ENCODE measurements at places on chromosomes 2 and 18. TPM values are rescaled to one million over a fixed set of nuclear protein-coding genes. Genes with fewer than 3 reads are reported as not detected.
A peak's percentile ranks its signal among the peaks of the same experiment; 100 is the strongest.

The LRATD1 gene
- polyA plus RNA-seq = 17.3 TPM

The SERTAD2 gene
- polyA plus RNA-seq = 24.5 TPM

The ICOS gene
- 0.15 TPM for polyA plus RNA-seq

The ZBTB7C gene
- 2.2 TPM for polyA plus RNA-seq

The DCDC2C gene
- 0.25 TPM for polyA plus RNA-seq

The ZAP70 gene
- 1.5 TPM for polyA plus RNA-seq

The PDE1A gene
- 16.1 TPM for polyA plus RNA-seq

The ANKRD53 gene
- 2.4 TPM for polyA plus RNA-seq

The MYO7B gene
- 1.2 TPM for polyA plus RNA-seq

The RAB27B gene
- 12.0 TPM for polyA plus RNA-seq

The LGALSL gene
- 118 TPM for polyA plus RNA-seq

The DQX1 gene
- polyA plus RNA-seq = 0.17 TPM

- DNase-seq = no peak
Observed at GRCh38 chr2:79271456-79271855, 111.9 kb upstream of the REG3A start.

GRCh38 chr2:230794497-230794896 is 70.2 kb upstream of the ITM2C start:
- no peak for DNase-seq

GRCh38 chr18:25831301-25831701 is 259.1 kb downstream of the SS18 start:
- DNase-seq = no peak

DNA sequence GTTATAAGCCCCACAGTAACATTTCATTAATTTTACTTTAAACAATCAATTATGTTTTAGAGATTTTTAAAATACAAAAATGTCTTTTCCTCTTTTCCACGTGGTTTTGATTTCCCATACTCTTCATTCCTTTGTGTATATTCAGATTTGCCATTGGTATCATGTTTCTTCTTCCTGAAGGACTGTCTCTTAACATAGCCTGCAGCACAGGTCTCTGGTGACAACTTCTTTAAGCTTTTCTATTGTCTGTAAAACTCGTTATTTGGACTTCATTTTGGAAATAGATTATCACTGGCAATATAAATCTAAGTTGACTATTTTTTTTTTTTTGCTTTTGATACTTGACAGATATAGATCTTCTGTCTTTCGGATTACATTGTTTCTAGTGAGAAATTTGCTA is 115.2 kb upstream of the KLHL29 start:
- no peak for DNase-seq

DNA sequence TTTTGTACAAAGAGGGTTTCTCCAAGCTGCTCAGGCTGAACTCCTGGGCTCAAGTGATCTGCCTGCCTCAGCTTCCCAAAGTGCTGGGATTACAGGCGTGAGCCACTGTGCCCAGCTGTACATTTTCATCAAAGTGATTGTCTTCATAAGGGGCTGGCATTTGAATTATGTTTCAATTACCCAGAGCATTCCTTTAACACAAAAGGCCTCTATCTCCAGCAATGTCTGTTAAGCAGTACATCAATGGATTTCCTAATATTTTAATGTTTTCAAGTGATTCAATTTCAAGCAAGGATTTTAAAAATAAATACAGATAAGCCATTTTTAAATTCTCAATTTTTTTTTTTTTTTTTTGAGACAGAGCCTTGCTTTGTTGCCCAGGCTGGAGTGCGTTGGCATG is 50.9 kb upstream of the AP1S3 start:
- DNase-seq = no peak

DNA sequence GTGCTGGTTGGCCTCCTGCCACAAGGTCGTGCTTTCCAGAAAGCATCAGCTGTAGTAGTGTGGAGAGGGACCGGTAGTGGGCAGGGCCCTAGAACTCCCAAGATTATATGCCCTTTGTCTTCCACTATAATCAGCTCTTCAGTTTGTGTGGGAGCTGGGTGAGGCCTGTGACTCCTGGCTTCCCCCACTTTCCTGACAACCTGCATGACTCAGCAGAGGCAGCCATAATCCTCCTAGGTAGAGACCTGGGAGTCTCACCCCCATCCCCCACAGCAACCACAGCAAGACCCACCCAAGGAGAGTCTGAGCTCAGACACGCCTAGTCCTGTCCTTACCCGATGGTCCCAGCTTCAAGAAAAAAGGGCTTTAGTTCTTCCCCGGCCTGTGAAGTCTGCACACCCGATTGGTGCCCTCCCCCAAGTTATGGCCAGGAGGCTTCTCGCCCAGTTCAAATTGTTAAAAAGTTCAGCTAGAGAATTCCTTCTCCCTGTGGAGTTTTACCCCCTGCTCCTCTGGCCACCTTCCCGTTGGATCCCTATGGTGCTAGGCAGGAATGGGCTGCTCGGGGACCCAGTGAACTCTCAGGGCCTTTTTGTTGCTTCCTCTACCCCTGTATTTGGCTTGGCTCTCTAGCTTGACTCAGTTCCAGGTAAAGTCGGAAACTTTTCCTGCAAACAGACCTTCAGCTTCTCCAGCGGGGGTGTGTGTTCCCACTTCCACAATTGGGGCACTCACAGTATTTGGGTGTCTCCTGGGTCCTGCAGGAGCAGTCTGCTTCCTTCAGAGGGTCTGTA is 57.8 kb upstream of the FAM237A start:
- no peak for DNase-seq

DNA sequence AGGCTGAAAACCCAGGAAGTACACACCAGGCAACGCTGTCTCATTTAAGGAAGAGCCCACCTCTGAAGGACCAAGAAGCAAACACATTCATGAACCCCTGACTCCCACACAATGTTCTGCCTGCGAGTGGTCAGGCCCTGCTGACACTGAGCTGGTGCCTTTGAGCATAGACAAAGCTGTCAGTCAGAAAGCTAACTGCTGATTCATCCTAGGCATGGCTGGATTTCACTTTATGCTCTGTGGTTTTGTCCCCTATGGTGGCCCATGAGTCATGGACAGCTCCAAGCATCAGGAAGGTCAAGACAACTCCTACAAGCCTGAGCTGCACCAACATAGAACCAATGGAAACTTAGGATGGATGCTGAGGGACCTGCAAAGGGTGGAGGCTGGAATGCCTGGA is 78.9 kb downstream of the UXS1 start:
- DNase-seq = no peak

GRCh38 chr18:76765649-76766048 is 56.7 kb upstream of the ZNF236 start:
- DNase-seq = no peak

DNA sequence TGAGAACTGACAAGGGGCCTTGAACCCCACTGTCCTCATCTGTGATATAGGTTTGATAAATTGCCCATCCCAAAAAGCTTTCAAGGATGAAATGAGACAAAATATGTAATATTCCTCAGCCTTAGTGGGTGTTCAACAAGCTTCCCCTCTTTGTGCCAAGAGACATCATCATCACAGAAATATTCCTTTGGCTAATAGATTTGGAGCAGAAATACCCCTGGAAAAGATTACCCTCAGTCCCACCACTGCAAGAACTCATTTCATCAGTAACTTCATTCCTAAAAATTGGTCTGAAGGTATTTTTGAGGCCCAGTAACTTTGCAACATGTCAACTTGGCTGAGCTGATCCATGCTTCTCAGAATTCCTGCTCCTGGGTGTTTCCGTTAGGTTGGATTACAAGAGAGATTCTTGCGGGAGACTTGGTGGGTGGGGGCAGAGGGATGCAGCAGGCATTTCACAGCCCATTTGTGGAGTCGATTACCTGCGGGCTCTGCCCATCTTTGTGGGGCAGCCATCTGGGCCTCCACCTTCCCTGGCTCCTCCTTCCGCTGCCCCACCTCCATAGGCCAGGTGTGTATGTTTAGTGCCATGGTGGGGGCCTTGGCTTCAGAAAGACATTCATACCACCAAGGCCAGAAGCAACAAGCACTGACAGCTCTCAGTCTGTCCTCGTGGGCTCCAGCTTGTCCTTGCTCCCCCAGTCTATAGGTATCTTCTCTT is 263.9 kb downstream of the GLI2 start:
- DNase-seq = no peak

DNA sequence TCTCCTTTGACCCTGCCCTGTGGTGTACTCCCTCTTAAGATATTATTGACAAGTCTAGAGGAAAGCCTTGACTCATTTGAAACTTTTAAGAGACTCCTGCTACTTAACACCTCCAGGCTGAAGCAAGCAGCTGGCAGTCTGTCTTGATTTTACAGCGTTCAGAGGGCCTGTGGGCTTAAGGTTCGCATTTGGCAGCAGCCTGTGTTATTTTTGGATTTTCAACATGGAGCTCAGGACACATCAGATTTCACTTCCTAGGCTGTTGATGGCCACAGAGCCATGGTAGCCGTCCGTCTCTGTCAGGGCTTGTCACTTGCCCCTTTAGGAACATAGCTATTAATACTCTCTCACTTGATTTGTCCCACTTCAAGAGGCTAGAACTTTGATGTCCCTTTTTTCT is 73.6 kb downstream of the VWA3B start:
- DNase-seq = no peak

- DNase-seq = peak; percentile 27
Observed at GRCh38 chr2:10550206-10551001, 102.3 kb upstream of the ODC1 start.

GRCh38 chr2:109304731-109305470 is 175.9 kb downstream of the SH3RF3 start:
- no peak for DNase-seq

DNA sequence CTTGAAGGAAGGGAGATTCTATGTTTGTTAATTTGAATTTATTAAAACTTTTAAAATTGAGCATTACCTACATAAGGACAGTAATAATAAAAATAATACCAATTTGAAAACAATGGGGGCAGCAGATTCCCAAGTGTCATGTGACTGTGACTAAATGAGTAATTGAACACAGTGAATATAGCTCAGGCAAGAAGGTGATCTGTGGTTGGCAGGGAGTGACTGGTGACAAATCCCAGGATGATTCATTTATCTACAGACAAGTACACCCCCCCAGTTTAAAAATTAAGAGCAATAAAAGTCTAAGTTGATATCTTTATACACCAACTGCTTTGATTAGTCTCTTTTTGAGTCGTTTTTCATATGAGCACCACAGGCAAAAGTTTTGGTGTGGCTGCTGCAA is 299.5 kb downstream of the ARHGAP15 start:
- no peak for DNase-seq

GRCh38 chr18:54684784-54685183 is 93.7 kb downstream of the DYNAP start:
- DNase-seq = no peak

DNA sequence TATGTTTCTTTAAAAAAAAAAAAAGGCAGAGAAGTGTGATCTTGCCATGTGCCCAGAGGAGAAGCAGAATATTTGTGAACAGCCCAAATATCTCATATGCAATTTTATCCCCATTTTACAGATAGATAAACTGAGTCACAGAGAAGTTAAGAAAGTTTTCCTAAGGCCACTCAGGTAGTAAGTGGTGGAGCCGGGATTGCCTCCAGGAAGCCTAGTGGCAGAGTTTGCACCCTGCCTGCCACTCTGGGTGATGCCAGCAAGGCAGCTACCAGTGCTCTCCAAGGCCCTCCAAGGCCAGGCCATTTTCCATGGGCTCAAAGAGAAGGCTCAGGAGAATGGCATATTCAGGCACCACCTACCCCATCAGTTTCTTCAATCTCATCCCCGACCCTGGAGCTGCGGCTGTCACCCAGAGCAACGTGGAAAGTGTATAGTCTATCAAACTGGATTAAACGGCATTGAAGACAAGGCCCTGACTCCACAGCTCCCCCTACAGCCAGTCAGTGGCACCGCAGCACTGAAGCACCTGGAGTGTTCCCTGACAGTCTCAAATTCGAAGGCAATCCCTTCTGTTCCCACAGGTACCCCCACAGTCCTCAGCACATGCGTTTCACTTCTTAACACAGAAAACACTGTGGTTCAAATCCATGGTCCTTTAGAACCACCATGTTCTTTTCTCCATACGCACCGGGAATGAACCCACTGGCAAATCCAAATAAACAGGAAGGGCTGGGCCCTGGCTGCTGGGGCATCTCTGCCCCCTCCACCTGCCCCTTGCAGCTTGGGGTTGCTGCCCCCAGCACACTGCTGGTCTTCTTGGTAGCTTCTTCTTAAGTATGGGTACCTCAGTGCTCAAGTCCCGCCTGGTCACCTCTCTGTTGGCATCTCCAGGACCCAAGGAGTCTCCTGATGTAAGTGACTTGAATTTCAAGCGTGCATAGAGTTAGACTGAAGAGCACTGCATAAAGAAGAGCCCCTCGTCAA is 175.3 kb downstream of the INHBB start:
- no peak for DNase-seq

DNA sequence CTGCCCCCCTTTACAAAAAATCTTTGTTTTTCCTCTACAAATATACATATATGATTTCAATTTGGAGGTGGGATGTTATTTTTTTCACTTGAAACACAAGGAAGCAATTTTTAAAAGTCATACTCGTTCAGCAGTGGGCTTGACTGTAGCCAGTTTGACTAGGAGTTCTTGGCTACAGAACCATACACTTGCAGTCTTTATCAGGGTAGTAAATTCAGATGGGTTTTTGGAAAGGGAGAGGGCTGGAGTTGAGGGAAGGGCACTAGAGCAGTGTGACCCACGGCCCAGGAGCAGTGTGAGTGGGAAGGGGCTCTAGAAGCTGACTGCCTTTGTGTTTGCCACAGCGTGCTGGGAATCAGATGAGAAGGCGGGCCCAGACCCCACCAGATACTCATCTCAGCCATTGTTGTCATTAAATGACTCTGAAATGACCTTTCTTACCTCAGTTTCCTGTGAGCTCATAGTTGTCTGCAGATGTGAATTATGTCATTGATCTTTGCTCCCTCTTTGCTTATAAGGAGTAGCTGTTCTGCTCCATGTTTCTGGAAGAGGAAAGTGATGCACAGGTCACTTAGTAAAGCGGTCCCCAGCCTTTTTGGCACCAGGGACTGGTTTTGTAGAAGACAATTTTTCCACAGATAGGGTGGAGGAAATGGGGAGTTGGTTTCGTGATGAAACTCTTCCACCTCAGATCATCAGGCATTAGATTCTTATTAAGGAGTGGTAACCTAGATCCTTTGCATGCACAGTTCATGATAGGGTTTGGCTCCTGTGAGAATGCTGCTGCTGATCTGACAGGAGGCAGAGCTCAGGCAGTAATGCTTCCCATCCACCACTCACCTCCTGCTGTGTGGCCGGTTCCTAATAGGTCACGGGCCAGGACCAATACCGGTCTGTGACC is 116.8 kb downstream of the SPTBN1 start:
- no peak for DNase-seq

DNA sequence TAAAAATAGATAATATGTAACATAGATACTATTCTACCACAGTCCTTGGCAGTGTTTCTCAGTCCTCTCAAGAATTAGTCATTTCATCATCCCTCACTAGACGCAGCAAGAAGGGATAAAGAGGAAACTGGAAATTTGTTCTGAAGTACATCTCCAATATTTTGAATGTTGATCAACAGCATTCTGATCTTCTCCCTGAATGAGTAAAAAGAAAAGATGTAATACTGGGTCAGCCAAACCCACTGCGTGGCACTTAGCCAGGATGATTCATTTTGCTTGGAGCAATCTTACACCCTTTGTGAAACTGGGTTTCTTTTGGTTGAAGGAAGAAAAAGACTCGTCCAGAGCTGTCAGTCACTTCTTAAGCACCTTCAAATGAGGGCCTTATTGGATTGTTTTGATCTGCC is 54.1 kb downstream of the TAF1B start:
- no peak for DNase-seq
